MV-4-11 (cell line): ENCODE measurements at places on chromosomes 6 and 20.

DNA sequence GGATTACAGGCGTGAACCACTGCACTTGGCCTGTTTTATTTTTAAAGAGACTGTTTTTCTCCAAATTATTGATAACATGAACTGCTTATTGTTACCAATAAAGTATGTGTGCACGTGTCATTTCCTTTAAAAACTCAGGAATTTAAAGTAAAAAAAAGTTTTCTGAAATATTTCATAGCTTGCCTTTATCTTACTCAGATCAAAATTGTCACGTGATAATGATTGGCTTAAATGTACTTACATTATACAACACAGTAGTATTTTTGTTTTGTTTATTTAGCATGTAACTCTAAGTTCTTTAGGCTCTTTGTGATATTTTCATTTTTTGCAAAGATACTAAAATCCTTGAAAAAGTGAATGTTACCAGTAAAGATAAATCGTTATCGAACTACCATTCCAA, 174.1 kb downstream of the ZFAND3 start:
- DNase-seq: no peak

DNA sequence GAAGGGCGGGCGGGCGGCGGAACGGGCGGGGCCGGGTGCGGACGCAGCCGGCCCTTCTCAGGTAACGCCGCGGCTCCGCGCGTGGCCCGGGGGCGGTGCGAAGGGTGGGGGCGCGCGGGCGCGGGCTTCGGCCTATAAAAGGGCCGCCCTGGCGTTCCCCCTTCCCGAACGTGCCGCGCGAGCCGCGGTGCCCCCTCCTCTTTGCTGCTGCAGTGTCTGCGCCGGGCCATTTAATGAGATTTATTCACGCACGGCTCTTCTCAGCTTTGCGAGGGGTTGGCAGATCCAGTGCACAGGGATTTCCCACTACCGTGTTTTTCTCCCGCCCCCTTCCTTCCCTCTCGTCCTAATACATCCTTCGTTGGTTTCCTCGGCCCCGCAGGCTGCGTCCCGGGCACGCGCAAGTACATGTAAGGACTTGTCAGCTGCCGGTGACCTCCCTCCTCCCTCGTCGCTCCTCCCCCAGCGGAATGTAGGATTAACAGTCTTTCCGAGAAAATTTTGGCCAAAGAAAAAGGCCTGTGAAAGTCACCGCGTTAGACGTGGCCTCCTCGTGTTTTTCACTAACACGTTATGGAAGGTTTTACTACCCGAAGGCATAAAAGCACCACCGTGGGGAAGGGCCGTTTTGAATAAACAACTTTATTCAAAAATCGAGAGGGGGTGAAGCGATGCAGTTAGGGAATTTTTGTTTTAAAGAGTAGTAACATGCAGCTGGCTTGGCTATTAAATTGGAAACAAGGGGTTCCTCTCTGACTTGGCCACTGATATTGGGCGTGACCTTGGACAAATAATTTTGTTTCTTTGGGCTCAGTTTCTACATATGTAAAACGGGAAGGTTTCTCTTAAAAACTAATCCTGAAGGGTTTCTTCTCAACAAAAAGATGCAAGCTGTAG, 966 bp upstream of the REV3L start:
- peak; percentile 93 for DNase-seq

GRCh38 chr6:144955392-144955791, 670.3 kb downstream of the UTRN start:
- DNase-seq: no peak

GRCh38 chr6:22621028-22621427, 51.7 kb downstream of the HDGFL1 start:
- DNase-seq: no peak

- DNase-seq: peak; percentile 85
These were observed 415.6 kb upstream of the BTBD3 start for GRCh38 chr20:11502061-11502460.
